ENCODE measurements at places on chromosomes 3 and 15.

DNA sequence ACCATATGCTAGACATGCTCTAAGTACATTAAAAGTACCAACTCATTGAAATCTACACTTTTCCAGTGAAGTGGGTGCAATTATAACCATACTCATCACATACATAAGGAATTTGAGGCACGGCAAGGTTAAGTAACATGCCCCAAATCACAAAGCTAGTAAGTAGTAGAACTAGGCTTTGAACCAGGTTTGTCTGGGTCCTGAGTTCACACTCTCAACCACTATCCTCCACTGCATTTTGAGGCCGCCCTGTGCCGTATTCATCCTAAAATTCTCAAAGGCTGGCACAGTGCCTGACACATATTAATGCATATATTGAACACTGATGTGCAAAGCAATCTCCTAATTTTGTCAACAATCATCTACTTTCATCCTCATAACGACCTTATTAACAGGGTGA, 68.8 kb upstream of the CDV3 start:
- DNase-seq: no peak

DNA sequence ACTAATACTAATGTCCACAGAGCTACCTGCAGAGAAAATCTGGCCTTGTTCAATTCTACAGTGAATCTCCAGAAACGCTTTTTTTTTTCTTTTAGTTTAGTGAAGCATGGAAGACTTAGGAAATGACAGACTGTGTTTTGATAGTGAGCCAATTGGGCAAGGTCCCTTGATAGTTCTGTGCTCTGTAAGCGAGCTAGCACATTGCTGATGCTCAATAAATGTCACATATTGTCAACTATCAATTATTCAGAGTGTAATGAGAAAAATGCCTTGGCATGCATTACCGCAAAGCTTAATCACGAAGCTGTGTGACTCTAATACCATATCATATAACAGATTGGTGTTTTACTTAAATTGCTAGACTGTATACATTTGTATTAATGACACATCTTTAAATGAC, 5.2 kb upstream of the C3orf85 start:
- no peak for DNase-seq

GRCh38 chr15:77118882-77119321, 48.0 kb upstream of the TSPAN3 start:
- DNase-seq: peak; percentile 35

- no peak for DNase-seq
Observed at GRCh38 chr3:56980798-56981390, 79.6 kb upstream of the SPATA12 start.

GRCh38 chr3:168961271-168961670, 702.2 kb downstream of the MECOM start:
- no peak for DNase-seq

GRCh38 chr3:178810181-178810580, 261.4 kb downstream of the ZMAT3 start:
- no peak for DNase-seq

DNA sequence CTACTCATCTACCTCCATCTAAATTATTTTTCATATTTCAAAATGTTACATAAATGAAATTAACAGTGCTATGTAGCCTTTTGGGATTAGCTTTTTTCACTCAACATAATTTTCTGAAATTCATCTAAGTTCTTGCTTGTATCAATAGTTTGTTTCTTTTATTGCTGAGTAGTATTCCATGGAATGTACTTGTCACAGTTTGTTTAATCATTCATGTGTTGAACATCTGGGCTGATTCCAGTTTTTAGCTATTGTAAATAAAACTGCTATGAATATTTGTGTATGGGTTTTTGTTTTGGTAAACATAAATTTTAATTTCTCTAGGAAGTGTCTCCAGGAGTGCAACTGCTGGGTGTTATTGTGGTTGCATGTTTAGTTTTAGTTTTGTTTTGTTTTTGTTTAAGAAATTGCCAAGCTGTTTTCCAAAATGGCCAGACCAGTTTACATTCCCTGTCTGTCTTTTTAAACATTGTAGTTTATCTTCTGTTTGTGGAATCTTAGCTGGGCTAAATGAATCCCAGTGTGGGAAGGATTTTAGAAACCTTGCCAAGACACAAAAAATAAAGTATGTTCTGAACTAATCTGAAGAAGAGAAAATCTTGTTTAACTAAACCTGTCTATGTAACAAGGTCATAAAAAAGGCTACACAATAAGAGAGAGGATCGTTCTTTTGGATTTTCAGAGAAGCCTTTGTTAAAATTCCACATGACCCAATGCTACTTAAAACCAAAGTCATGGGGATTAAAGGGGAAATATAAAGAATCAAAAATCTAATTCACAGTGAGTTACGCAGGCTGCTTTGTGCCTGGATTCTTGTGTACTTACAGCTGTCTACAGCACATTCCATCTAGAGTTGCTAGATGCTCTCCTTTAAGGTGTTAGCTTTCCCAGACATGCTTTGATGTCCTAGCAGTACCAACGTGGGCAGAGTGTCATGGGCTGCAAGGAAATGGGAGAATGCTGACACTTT, 129.2 kb upstream of the SUCLG2 start:
- no peak for DNase-seq

- DNase-seq: no peak
Observed at GRCh38 chr15:51022206-51022605, 72.5 kb downstream of the TNFAIP8L3 start.

GRCh38 chr15:68339481-68339880, 61.9 kb downstream of the FEM1B start:
- DNase-seq: no peak

- no peak for DNase-seq
Observed at GRCh38 chr15:81940467-81941451, 105.1 kb downstream of the MEX3B start.

DNA sequence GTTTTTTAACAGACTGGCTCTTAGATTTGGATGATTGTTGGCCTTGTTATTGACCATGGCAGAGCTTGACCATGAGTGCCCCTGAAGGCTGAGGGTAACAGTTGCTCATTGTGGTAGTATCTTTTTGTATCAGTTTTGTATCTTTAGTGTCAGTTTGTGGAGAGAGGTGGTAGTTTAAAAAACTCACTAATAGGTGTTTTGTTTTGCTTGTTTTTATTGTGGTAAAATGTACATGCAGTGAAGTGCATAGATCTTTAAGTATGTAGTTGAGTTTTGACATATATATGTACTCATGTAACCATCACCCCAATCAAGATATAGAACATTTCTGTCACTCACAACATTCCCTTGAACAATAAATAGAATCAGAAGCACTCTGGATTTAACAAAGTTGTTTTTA, 9.8 kb downstream of the GMPS start:
- no peak for DNase-seq

- DNase-seq: no peak
Observed at GRCh38 chr3:14458434-14459275, 56.2 kb downstream of the SLC6A6 start.

GRCh38 chr15:40063563-40064011, 24.6 kb upstream of the SRP14 start:
- no peak for DNase-seq

DNA sequence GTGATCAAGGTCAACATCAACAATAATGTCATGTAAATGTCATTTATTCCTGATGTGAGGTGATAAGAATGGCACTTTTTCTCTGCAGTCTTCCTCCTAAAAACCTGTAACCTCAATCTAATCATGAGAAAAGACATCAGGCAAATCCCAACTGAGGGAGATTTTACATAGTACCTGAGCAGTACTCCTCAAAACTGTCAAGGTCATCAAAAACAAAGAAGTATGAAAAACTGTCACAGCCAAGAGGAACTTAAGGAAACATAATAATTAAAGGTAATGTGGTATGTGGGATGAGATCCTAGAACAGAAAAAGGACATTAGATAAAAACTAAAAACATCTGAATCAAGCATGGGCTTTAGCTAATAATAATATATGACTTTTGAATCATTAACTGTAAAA, 140.9 kb upstream of the GRM7 start:
- DNase-seq: no peak

DNA sequence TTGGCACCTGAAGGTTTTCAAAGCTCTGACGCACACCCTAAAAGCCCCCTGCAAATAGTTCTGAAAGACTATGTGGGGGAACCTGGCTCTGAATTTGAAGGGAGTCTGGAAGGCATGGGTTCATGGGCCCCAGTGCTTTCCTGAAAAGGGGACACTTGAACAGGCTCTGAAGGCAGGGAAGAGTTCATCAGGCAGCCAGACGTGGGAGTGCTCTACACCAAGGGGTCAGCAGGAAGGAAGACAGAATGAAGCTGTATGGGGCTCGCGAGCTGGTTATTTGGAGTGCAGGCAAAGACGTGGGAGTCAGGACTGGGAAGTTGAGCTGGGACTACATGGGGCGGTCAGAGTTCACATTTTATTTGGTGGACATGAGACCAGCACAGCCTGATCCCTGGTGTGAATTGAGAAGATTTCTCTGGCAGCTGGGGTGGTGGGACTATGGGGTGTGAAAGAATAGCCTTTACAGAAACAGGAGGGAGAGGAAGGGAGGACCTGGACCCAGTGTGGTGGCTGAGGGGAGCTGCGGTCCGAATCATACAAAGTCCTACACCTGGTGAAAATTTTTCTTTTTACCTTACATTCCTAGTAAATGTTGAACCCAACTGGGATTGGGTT, 12.6 kb downstream of the ABHD6 start:
- no peak for DNase-seq

DNA sequence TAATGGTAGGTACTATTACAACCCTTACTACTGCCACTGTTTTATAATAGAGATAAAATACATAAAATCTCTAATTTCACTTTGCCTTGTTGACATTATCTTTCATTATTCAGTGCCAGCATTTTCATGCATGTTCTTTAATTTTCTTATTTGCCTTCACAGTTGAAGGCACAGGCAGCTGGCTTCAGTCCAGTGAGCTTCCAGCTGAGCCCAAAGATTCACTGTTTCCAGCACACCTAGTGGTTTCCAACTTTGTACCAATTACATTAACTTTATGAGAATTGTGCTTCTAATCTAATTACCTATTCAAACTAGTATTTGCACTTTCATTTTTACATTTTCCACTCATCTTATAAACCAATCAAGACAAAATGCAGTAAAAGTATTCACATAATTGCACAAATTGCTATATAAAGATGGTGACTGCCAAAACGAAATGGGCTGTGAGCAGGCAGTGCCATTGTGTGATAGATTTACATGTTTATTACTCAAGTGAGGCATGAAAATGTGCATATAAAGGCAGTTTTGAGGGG, 228.3 kb downstream of the MFSD1 start:
- no peak for DNase-seq

GRCh38 chr3:32154205-32154579, 47.8 kb downstream of the GPD1L start:
- DNase-seq: no peak

DNA sequence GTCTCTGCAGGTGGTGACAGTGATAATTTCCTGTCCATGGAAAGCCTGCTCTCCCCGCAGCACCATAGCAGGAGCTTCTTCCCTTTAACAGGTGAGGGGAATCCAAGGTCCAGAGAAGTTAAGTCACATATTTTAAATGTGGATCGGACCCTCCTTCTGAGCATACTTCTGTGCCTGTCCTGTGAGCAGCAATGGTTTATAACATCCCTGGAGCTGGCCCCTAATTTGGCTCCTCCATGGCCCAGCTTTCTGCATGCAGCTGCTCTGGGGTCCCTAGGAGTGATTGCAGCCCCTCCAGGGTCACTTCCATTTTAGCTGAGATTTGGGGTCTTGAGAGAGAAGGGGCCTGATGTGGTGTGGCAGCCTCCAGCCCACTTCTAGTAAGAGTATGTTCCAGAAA, 127.8 kb downstream of the EEFSEC start:
- no peak for DNase-seq

- no peak for DNase-seq
Observed at GRCh38 chr3:46959161-46959511, 17.4 kb downstream of the CCDC12 start.

GRCh38 chr15:82058026-82058425, 12.2 kb upstream of the MEX3B start:
- no peak for DNase-seq

DNA sequence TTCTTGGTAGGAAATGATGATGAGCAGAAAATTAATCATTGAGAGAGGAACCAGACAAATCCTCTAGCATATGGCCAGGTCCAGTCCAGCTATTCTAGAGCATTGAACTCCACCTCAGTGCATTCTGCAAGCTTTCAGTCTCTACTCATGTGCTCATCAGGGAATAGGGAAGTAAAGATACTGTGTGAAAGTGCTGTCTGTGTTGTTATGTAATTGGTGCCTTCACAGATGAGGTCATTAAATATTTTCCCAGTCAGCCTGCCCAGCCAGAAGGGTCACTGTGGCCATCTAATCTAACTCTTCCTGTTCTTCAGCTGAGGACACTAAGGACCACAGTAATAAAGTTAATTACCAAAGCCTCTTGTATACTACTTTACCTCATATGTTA, 28.2 kb downstream of the C3orf62 start:
- no peak for DNase-seq

- no peak for DNase-seq
Observed at GRCh38 chr15:72203507-72203837, 5.9 kb upstream of the GRAMD2A start.

- no peak for DNase-seq
Observed at GRCh38 chr3:156106721-156107373, 13.5 kb upstream of the KCNAB1 start.

- no peak for DNase-seq
Observed at GRCh38 chr3:42020684-42021307, 58.9 kb upstream of the ULK4 start.

DNA sequence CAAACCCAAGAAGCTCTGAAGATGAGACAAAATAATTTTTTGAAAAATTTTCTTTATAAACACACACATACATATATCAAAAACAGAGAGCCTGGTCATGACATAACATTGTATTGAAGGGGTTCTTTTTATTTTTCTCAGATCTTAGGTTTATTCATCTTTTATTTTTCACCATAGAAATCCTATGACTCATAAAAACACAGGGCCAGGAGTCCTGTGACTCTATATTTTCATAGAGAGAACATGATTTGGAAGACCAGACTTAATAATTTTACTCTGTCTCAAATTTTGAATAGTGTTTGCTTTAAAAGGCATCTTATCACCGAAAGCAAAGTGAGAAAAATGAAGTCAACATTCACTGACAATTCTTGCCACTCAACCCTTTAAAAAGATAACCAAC, 57.7 kb downstream of the SUCNR1 start:
- DNase-seq: no peak

DNA sequence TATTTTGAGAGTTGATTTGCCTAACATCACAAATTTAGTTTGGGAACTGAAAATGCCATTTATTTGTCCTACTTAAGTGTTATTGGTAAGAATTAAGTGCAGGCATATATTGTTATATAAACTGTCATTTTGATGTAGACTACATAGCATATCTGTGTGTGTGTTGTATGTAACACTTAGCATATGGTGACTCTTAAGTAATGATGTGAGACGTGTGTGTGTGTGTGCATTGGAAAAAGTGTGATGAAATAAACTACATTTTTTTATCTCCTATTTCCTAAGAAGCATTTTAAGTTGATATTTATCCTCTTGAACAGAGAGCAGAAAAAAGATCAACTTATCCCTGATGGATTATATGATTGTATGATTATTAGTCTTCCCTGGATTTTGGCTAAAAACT, 588.2 kb upstream of the SUCLG2 start:
- DNase-seq: no peak

DNA sequence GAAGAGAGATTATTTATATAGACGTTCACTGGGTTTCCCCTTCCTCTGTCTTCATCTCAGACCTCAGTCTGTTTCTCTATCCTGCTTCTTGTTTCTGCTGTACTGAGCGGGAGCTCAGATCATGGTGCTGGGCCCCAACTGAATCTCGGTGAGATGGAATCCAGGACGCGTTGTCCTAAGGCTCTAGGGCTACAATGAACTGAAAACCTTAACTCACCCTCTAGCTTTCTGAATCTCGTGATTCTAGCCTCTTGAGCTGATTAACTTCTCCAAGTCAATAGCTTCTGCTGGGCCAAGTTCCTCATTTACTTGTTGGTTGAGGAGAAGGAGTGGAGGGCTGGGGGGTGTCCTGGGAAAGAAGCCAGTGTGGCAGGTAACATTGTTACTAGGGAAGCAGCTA, 32.7 kb upstream of the MAP3K13 start:
- no peak for DNase-seq
